ENCODE measurements at places on chromosomes 5 and 9.

- DNase-seq: no peak
Measured at GRCh38 chr5:44294516-44294915, 94.7 kb downstream of the FGF10 start.

GRCh38 chr9:131469951-131470350, 32.8 kb upstream of the POMT1 start:
- no peak for DNase-seq

GRCh38 chr5:58902765-58903164, 319.9 kb downstream of the RAB3C start:
- no peak for DNase-seq

DNA sequence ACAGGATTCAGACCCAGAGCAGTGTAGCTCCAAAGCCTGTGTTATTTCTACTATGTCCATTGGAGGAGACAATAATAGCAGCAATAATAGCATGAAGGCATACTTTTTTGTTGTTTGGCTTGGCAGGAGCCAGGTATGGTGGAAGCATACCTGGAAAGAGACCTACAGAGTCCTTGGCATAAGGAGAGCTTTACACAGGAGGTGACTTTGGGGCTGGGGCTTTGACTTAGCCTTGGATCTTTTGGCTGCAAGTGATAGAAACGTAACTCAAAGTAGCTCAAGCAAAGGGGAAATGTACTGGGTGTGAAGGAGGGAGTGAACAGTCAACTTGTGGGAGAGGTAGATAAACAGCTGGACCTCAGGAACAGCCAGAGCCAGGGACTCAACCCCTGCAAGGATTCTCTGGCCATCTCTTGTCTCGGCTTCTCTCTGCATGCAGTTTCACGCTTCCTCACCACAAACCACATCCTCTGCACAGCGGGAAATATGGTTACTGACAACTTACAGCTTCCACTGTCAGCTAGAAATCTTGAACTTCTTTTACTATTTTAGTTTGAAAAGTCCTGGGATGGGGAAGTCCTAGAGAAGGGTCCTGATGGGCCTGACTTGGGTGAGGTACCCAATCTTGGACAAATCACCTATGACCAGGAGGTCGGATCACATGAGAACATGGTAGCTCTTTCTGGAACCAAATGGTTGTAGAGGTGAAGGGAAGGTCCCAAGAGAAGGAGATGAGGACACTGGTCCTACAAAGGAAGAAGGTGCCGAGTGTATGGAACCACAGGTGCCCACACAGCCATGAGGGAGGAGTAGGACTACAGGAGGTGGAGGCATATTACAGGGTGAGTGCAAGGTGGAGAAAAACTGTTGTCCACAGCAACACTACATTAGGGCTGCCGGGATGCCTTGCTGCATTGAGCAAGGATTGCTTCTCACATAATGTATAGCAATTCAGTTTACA, 47.0 kb upstream of the TGFBR1 start:
- DNase-seq: peak; percentile 77

GRCh38 chr5:35129921-35130485, 82.3 kb upstream of the AGXT2 start:
- DNase-seq: peak; percentile 66

DNA sequence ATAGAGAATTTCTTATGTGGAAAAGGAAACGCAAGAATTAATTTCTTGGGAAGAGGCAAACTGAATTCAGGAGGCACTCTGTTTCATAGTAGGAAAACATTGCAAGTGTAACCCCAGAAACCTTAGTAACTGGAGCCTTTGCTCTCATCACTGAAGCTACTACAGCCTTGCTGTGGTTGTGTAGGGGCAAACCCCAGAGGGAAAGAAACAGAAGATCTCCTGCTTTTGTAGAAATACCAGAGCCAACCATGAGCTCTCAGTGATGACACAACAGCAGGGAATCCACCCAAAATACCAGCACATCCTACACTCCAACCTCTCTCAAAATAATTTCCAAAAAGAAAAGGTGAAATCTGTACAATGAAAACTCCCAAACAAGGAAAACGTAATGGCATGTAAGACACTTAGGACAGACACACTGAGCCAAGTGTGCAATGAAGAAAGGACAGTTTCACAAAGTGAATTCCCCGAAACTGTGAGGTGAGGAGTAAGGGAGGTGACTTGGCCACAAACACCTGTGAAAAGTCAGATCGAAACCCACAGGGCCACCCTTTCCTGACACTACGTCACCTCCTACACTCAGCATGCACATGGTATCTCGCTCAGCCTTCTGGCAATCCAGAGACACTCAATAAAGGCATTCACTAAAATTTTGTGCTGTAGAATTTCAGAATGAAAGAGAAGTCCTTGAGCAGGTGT, 8.5 kb upstream of the ACSL6 start:
- DNase-seq: peak; percentile 82

DNA sequence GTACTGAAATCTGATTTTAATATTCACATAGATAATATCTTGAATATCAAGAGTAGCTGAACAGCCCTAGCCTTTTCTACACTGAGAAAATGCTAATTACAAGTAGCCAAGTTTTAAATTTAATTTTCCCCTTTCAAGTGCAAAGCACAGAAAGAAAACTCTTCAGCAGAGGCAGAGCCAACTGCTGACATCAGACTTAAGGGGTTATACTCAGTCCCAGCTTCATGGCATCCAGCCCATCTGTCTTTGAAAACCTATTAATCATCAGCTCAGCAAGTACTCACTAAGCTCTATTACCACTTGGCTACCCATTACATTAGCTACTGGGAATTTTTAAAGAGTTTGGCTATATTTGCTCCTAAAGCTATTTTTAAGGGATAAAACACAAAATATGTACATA, 220.5 kb downstream of the SLC12A2 start:
- no peak for DNase-seq

GRCh38 chr9:87641067-87641466, 84.9 kb upstream of the CTSL start:
- DNase-seq: no peak

DNA sequence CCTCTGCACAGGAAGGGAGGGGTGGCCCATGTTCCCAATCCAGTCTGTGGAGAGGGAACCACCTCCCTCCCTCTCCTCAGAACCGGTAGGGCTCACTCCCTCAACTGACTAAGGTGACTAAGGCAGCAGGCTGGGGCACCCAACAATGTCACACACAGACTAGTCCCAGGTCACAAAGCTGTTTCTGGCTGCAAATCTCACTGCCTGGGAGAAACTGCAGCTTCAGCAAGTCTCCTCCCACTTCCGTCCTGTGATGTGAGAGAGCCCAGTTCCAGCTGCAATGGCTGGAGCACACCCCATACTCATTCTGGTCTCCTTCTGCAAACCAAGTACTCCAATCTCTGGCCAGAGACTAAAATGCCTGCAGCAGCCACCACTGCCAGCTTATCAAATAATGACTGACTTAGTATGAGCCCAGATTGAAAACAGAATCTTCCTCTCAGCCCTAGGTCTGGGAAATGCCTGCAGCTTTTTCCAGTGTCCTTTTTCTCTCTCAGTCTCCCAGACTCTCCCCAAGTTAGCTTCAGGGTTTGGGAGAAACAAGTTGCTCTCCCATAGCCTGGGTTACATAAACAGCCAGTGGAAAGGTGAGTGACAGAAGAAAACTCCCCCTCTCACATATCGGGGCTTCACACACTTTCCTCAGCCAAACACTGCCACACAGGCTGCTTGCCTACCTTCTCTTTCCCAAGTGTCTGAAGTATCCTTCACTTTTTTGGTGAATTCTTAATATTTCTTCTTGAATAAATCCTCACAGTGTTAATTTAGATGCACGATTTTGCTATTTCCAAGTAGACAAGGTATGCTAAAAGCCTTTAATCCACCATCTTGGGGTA, 247.4 kb upstream of the RASA1 start:
- DNase-seq: peak; percentile 12

GRCh38 chr9:97934321-97935115, 3.5 kb downstream of the HEMGN start:
- DNase-seq: no peak

GRCh38 chr5:79507251-79508205, 6.4 kb downstream of the HOMER1 start:
- DNase-seq: no peak

- DNase-seq: no peak
Measured at GRCh38 chr9:134539586-134540194, 101.9 kb upstream of the COL5A1 start.

DNA sequence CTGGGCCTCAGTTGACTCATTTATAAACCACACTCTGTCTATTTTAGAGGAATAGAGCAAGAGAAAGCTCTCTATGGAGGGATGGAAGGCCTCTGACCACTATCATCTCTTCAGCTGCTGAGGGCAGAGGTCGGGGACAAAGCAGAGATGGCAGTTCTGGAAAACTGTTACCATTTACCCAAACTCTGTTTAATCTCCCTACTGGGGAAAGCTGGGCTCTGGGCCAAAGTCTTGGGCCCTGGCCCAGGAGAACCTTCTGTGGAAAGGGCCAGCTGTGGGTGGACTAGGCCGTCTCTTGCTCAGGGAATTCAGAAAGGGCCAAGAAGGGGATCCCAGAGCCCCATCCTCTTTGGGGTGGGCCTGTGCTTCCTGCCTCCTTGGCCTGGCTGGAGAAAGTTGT, 100.0 kb downstream of the PSD2 start:
- DNase-seq: no peak

- DNase-seq: no peak
Measured at GRCh38 chr9:89021154-89021803, 30.0 kb downstream of the S1PR3 start.

GRCh38 chr9:86795823-86796553, 151.3 kb downstream of the GAS1 start:
- no peak for DNase-seq

GRCh38 chr5:128579093-128579492, 41.0 kb upstream of the FBN2 start:
- DNase-seq: no peak

DNA sequence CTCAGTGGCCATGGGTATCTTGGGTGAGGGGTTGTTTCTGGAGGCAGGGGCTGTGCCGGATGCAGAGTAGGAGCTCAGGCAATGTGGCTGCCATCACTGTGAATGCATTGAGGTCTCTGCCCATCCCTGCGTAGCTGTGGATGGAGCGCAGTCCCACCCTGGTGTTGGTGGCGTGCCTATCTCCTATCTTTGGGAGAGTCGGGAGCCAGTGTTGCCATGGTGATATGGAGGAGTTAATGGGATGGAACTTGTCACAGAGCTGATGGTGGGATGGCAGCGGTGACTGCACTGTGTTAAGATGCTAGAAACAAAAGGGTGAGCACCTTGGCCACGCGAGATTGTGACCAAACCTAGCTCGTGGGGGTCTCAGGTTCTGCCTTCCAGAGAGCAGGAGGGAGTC, 197.3 kb downstream of the MELK start:
- DNase-seq: no peak

DNA sequence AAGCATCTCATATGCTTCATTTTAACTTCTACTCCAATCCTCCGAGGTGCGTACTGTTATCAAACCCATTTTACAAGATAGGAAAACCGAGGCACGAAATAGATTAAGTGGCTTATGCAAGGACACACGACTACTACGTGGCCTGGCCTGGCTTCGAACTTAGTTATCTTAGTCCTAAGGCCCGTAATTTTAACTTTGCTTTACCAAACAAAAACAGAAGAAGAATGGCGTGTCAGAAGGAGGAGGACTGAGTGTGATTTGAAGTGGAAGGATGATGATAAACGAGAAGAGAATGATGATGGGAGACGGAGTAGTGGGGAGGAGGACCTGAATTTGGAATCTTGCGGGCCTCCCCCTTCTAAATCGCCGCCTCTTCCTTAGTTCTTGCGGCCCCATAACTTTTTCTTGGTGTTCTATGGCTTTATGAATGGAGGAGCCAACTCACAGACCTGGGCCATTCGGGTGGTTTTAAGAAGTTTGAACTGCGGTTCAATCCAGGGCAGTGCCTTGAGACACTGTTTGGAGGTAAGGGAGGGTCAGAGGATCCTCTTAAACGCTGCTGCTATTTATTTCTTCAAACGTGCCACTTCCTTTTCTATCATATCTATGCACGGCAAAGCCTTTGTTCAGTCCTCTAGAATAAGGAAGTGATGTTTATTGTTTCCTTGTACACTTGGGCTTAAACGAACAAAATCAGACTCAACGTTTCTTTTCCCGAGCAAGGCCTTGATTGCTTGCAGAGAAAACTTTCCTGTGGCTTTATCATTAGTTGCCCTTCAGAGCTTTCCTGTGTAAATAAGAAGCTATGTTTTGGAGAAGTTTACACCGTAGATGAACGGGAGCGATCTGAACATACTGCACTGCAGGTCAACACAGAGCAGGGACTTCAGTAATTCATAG, 795 bp downstream of the CNOT8 start:
- no peak for DNase-seq

DNA sequence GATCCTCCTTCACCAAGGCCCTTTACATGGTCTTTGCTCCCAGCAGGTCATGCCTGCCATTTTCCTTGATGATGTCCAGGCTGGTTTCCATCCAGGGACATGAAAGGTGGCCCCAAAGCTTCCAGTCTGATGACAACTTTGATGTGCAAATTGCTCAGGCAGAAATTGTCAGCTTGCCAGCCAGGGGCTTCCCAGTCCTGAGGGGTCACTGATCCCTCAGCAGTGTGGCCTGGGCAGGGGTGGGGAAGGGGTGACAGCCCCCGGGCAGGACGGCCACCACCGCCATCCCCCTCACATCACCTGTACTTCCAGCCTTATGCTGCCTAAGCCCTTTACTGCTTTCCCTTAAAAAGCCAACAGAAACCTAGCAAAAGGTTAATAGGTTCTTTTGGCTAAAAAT, 96.3 kb downstream of the ANKRD33B start:
- no peak for DNase-seq

DNA sequence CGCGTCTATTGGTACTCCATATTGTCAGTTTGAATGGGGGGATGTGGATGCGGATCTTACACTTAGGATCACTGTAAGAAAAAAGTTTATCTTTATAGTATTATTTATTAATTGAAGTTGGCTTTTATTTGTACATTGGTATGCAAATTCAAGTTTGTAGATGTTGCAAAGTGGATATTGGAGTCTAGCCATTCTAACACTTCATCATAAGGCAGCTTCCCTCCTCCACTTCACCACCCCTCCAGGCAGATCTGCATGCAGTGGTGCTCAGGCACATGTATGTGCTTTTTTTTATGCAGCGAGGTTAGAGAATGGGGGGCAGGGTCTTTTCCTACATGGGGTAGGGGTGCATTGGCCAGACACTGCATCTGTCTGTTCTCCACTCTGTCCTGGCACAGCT, 84.3 kb downstream of the IQGAP2 start:
- DNase-seq: no peak

DNA sequence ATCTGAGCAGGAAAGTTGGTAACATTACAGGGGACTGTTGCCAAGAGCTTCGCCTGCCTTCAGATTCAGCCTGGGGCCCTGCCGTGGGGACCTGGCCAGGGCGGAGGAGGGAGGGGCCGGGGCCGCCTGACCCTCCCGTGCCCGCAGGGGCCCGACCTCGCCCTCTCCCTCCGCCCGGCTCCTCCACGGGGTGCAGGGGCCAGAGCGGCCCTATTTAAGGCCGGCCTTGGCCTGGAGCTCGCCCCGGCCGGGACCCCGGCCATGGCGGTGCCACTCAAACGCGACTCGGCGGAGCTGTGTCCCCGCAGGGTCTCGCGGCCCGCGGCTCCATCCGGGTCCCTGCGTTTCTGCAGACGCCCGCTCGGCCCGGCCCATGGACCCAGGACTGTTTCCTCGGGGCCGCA, 757 bp downstream of the TMEM250 start:
- DNase-seq: no peak

DNA sequence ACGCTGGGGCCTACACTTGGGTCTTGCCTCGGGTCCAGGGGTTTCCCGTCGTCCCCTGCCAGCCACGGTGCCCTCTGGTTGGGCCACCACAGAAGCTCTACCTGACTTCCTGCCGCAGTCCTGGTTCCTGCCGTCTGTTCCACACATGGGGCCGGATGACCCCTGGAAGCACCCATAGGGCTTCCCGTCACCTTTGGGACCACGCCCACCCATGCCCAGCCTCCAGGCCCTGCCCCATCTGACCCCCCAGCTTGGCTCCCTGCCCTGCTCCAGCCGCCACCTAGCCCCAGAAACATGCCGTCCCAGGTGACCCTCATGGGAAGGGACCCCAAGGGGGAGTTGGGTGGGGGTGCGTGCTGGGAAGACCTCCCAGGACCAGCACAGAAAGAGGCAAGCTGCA, 13.7 kb downstream of the MRPL36 start:
- DNase-seq: no peak
